ENCODE measurements at places on chromosomes 6 and 20.

GRCh38 chr6:166721576-166721975 lies 94.5 kb upstream of the RPS6KA2 start:
- no peak for DNase-seq

- DNase-seq, result no peak
Measured at GRCh38 chr20:24134930-24135329, 146.4 kb upstream of the GGTLC1 start.

- DNase-seq, result peak; percentile 68
Measured at GRCh38 chr6:14524319-14524718, 406.7 kb downstream of the CD83 start.

DNA sequence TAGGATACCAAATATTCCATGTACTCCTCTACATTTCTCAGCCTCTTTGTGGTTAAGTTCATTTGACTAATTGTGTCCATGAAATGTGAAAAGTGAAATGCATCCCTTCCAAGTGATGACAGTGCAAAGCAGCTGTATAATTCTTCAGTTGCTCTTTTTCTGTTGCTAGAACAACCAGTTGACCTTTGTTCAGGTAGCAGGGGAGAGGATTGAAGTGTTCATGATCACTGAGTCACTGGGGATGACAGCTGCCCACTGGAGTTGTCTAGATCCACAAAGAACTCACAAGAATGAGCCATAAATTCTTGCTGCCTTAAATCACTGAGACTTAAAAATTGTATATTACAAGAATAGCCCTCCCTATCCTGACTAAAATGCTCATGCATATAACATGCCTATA lies 254.6 kb downstream of the EPHA7 start:
- DNase-seq, result peak; percentile 15

DNA sequence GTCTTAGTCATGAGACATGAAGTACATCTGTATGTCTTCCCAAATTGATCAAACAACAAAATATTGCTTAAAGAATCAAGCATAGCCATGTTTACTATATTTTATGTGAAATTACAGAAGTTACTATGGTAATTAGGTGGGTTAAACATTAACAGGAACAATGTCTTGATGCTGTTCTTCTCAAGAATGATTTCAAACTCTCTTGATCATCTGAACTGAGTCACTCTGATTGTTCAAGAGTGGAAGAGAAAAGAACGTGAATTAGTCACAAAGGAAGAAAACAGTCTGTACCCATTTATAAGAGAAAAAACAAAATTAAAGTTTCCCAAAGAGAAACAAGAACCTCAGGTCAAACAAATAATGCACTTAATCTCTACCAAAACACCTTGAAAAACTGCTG lies 62.2 kb upstream of the NUP153 start:
- DNase-seq, result no peak

GRCh38 chr6:121319112-121319553 lies 15.1 kb downstream of the TBC1D32 start:
- DNase-seq, result peak; percentile 43

DNA sequence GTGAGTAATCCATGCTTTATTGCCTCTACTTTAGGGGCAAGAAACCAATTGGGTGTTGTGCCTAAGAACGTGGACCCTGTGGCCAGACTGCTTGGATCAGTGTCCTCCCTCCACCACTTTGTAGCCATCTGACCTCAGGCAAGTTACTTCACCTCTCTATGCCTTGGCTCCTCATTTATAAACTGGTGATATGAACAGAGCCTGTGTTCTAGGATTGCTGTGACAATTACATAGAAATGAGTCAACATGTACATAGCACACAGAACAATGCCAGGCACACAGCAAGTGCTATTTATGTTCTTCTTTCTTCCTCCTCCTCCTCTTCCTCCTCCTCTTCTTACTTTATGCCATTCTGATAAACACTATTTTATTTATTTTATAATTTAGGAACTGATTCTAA lies 339.4 kb downstream of the CD83 start:
- DNase-seq, result no peak

DNA sequence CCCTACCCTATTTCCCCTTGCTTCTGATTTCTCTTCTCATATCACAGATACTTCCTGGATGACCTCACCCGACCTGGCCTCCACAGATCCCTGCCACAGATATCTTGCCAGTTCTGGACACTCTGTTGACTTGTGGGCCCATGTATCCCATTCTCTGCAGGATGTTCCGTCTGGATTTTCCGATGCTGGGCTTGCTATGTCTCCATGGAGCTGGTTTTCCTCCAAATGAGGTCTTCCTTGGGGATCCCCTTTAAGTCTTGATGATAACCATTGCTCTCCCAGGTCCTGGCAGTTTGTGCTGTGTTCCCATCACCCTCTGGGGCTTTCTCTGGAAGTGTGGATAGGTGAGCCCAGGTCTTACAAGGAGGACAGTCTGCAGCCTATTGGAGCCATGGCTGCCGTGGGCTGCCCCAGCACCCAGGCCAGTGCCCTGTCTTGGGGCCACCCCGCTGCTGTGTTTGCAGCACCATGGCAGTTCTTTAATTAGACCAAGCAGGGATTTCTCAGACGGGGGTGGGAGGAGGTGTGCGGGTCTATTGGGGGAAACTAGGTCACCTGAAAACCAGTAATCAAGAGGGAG lies 23.9 kb downstream of the PPP1R16B start:
- no peak for DNase-seq

DNA sequence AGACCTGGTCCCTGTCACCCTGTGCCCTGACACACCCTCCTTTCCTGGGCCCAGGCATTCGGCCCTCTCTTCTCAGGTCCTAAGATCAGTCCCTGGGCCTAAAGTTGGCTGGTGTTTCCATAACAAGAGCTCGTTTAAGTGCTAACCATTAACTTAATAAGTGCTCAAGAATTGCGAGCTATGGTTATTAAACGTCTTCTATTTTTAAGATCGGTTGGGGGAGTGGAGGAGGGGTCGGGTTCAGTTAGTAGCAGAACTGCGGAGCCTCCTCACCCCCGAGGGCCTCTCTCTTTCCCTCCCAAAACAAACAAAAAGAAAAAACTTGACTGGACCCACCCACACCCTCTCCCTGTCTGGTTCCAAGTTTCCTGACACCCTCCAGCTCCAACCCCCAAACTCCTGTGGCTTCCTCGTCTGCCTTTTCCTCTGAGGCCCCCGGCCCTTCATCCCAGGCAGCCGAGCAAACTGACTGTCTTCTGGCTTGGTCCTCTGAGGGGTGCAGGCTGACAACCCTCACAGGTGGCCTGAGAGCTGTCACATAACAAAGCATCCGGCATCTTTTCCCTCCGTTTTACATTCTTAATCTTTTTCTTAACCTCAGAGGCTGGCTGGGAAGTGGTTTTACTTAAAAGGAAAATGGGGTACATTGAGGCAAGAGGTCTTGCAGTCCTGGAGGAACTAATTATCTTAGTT lies 2.0 kb downstream of the STK35 start:
- DNase-seq, result no peak

- DNase-seq, result no peak
Measured at GRCh38 chr20:23195636-23196035, 109.5 kb upstream of the CD93 start.

DNA sequence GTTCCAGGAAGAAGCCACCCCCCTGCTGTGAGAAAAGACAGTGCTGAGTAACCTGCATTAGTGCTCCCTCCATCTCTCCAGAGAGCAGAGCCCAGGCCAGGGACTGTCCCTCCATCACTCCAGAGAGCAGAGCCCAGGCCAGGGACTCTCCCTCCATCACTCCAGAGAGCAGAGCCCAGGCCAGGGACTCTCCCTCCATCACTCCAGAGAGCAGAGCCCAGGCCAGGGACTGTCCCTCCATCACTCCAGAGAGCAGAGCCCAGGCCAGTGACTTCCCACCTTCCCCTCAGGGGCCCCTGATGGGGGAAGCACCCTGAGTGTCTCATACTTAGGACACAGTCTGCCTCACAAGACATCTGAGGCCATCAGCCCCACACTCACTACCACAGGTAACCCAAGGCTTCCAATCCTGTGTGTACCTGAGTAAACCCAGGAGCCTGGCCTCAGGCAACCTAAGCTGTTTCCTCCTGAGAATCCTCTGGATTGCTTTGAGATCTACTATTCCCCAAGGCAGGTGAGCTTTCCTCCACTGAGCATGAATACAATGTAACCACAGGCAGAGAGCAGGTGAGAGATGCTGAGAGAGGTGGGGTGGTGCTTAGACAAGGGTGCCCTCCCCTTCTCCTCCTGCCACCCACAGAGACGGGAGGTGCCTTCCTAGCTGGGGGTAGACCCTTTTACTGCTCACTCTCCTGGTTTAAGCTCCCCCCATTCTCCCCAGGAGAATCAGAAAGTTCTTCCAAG lies 4.9 kb downstream of the TBXT start:
- no peak for DNase-seq

Data from kidney glomerular epithelial cell (primary cell).